Heart right ventricle (tissue), 16 donors: ENCODE measurements at places on chromosomes 1 and 21. TPM values are rescaled to one million over a fixed set of nuclear protein-coding genes. Genes with fewer than 3 reads are reported as not detected.

Gene CDC7
- polyA plus RNA-seq: 0.84 TPM

Gene HEYL
- polyA plus RNA-seq: 25.1 TPM

Gene PFDN2
- 273 TPM for polyA plus RNA-seq

Gene SUMO3
- 70.0 TPM for polyA plus RNA-seq

Gene TMEM50A
- polyA plus RNA-seq: 84.3 TPM

Gene IGFN1
- polyA plus RNA-seq: 0.01 TPM

Gene SPTA1
- not detected for polyA plus RNA-seq

Gene S100A3
- 6.3 TPM for polyA plus RNA-seq

Gene PROK1
- 6.8 TPM for polyA plus RNA-seq

Gene TMEM269
- 0.01 TPM for polyA plus RNA-seq

Gene CCDC185
- not detected for polyA plus RNA-seq

Gene WDR77
- polyA plus RNA-seq: 55.8 TPM

Gene ZYG11A
- polyA plus RNA-seq: not detected

Gene RHD
- not detected for polyA plus RNA-seq

Gene SPRR2B
- not detected for polyA plus RNA-seq

Gene DIO1
- polyA plus RNA-seq: not detected

Gene GBP5
- 0.59 TPM for polyA plus RNA-seq

Gene RGSL1
- polyA plus RNA-seq: not detected

Gene HTR6
- polyA plus RNA-seq: not detected

Gene USH2A
- polyA plus RNA-seq: 0.29 TPM

Gene S100A7
- not detected for polyA plus RNA-seq

Gene JMJD4
- 13.0 TPM for polyA plus RNA-seq

Gene CFAP126
- not detected for polyA plus RNA-seq

Gene F13B
- polyA plus RNA-seq: not detected

Gene PDZK1IP1
- polyA plus RNA-seq: 0.51 TPM

Gene A3GALT2
- not detected for polyA plus RNA-seq

Gene ECM1
- 24.7 TPM for polyA plus RNA-seq

Gene TACSTD2
- polyA plus RNA-seq: 0.22 TPM

Gene CASZ1
- polyA plus RNA-seq: 19.5 TPM

Gene APH1A
- 74.4 TPM for polyA plus RNA-seq

Gene OR2L13
- polyA plus RNA-seq: not detected

Gene PERM1
- 513 TPM for polyA plus RNA-seq

Gene PODN
- polyA plus RNA-seq: 17.3 TPM

Gene OPRD1
- polyA plus RNA-seq: not detected

Gene RCAN3
- polyA plus RNA-seq: 3.1 TPM

Gene LRRC8D
- 11.0 TPM for polyA plus RNA-seq

Gene PRKAA2
- 8.0 TPM for polyA plus RNA-seq

Gene C8B
- polyA plus RNA-seq: not detected

Gene SPATA1
- 1.5 TPM for polyA plus RNA-seq

Gene SFN
- polyA plus RNA-seq: not detected
